ENCODE measurements at places on chromosomes 11 and 22.

DNA sequence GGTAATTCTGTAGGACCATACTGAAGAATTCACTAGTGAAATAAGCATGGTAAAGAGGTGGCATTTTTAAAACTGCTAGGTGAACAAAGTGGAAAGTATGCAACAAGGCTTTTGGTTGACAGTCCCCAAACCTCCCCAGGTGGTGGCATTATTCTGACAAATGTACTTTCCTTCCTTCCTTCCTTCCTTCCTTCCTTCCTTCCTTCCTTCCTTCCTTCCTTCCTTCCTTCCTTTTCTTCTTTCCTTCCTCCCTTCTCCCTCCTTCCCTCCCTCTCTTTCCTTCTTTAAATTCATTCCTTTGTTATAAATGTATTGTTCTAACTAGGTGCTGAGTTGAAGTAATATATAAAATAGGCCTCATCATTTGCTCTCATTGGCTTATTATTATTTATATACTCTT, 284.7 kb upstream of the ANO5 start:
- no peak for DNase-seq

GRCh38 chr22:40855071-40855978, 1.1 kb downstream of the ST13 start:
- DNase-seq: no peak

GRCh38 chr11:92769112-92769511, 200.3 kb upstream of the MTNR1B start:
- DNase-seq: no peak

DNA sequence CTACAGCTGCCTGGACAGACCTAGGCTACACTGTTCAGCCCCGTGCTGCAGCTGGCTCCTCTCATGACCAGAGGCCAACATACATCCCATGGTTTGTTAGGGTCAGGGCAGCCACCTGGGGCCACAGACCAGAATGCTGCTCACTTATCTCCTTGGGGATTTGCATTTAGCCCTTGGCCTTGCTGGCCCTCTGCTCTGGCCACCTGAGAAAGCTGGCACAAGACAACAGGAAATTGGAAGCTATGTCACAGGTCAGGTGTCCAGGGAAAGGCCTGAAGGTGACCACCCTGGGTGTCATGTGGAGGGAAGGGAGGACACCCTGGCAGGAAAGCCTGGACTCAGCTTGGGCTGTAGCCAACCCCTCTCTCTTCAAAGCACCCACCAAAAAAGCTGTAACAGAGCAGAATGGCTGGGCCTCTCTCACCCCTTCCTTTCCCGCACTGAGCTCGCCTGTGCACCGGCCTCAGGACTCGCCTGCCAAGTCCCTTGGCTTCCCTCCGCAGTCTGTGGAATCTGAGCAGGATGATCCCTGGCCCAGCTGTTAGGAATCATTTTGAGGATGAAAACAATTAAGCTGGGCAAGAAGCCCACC, 86.3 kb downstream of the SNX19 start:
- no peak for DNase-seq

GRCh38 chr11:66076561-66076960, 6.5 kb downstream of the PACS1 start:
- DNase-seq: no peak

DNA sequence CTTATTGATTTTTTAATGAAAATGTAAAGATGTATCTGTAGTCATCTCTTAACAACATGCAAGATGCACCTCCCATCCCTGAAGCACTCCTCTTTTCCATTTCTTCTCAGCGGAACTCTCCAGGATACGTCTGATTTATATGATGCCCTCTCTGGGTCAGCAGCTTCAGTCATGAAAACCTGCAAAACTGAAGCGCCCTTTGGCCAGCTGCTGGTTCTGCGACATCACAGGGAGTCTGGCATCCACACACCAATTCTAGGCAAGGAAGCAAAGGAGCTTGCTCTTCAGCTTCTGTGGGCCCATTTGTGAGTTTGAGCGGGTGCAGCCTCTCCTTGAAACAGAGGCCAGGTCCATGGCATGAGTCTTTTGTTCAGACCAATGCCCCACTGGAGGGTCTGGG, 1253.3 kb downstream of the TBC1D22A start:
- no peak for DNase-seq

DNA sequence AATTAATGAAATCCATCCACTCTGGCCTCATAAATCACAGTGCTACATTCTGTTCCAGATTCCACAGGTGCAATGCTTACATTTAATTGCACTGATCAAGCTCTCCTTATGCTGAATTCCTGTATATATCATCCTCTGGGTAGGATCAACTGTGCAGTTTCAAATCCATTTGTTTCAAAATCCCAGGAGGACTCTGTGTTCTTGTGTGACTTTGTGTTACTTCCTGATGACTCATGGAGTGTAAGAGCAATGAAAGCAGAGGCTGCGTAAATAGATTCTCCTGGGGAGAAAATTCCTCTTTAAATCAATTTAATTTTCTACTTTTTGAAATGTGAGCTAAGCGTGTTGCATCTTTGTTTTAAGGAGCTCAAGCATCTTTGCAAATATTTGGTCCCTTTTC, 752.7 kb downstream of the METTL15 start:
- DNase-seq: no peak

- no peak for DNase-seq
Measured at GRCh38 chr11:26730414-26731083, 8.7 kb upstream of the SLC5A12 start.

- DNase-seq: no peak
Measured at GRCh38 chr11:98047647-98048046, 973.1 kb upstream of the CNTN5 start.

DNA sequence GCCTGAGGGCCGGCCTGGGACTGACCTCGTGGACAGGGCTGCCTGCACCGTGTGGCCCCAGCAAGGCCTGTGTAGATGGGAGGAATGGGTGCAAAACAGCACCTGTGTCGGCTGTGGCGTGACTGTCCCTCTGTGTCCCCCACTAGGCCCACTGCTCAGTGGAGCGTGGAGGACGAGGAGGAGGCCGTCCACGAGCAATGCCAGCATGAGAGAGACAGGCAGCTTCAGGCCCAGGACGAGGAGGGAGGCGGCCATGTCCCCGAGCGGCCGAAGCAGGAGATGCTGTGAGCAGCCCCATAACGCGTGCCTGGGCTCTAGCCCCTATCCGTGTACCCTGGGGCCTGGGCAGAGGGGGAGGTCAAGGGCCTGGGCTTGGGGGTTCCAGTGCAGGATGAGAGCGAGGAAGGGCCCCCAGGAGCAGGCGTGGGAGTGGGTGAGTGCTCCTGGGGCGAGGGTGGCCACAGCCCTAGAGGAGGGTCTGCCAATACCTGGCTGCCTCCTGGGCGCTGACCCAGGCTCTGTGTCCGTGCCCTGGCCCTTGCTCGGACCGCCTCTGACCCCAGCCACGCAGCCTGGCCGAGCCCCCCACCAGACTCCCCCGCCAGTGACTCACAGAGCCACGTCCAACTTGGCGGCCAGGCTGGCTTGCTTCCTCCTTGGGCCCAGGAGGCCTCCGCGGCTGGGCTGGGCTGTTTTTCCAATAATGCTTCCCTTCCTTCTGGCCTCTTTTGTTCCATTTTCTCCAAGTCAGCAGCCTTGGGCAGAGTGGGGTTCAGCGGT, 11.6 kb downstream of the PRR33 start:
- no peak for DNase-seq

DNA sequence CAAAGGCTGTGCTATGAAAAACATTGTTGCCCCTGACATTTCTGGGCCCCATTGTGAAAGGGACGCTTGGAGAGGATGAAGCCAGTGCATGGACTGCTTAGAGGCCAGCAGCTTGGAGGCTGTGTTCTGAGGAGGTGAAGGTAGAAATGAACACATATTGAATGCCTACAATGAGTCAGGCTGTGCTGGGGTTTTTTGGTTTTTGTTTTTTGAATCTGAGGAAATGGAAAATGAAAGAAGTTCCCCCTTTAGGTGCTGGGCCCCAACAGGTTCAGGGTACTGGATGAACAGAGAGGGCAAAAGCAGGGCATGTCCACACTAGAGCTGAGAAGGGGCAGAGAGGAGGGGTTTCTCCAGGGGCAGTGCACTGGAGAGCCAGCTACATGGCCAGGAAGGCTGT, 166.1 kb upstream of the API5 start:
- no peak for DNase-seq

- no peak for DNase-seq
Measured at GRCh38 chr11:11568651-11569229, 53.1 kb downstream of the GALNT18 start.

DNA sequence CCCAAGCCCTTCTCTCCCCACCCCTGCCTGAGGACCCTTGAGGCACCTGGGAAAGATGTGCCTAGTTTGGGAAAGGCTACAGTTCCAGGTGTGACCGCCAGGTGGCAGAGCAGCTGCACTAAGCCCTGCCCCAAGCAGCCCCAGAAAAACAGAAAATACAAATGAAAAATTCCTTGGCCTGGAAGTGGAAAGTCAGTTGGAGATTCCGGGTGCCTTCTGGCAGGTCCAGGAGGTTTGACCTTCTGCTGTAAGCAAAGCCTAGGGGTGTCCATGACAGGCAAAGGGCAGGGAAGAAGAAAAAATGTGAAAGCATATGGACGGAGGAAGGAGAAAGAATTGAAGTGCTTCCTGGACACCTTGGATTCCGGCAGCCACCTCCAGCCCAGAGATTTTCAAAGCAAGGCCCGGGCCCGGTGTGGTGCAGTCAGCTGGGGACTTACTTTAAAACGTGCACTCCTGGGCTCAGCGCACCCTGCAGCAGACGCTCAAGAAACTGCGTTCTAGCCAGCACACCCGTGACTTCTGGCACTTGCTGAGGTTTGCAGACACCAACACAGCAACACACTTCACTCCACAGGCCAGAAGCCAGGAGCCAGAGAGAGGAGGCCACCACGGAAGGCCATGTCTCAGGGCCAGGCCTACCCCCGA, 37.3 kb upstream of the SLC22A12 start:
- DNase-seq: no peak

GRCh38 chr11:70790671-70791300, 392.5 kb downstream of the CTTN start:
- DNase-seq: no peak

GRCh38 chr22:31106001-31106571, 1.3 kb downstream of the SELENOM start:
- no peak for DNase-seq

DNA sequence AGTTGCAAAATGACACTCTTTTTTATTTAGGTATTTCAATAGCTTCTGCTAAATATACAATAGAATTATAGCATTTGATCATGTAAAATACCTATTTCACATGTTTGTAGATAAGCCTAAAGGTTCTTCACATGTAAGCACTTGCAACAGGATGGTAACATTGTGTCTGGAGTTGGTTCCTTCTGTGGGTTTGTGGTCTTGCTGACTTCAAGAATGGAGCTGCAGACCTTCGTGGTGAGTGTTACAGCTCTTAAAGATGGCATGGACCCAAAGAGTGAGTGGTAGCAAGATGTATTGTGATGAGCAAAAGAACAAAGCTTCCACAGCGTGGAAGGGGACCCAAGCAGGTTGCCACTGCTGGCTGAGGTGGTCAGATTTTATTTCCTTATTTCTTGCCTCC, 246.4 kb upstream of the PDGFD start:
- DNase-seq: no peak

- no peak for DNase-seq
Measured at GRCh38 chr11:34558211-34558610, 44.6 kb upstream of the ELF5 start.

DNA sequence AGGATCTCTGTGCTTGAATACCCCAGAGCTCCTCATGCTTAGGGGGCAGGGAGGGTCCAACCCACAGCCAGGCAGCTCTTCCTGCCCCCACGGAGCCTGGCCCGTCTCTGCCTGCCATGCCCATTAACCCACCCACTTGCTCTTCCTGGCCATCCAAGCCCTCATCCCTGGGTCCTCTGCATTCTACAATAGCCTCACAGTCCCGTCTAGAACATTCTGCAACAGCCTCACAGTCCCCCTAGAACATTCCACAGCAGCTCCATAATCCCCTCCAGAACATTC, 15.1 kb downstream of the TSPAN32 start:
- DNase-seq: no peak

- no peak for DNase-seq
Measured at GRCh38 chr22:42336527-42337227, 66.2 kb upstream of the TCF20 start.

DNA sequence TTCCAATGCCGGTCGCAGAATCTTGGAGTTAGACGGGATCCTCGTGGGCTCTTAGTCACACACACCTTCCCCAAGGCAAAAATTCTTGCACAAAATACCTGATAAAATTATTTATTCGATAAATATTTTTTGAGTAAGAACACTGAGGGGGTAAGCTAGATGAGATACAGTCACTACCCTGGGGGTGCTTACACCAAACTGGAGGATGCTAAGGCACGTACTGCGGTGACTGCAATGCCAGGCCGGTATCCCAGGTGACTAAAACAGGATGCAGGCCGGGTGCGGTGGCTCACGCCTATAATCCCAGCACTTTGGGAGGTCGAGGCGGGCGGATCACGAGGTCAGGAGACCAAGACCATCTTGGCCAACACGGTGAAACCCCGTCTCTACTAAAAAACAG, 1.7 kb upstream of the MRTFA start:
- DNase-seq: no peak

DNA sequence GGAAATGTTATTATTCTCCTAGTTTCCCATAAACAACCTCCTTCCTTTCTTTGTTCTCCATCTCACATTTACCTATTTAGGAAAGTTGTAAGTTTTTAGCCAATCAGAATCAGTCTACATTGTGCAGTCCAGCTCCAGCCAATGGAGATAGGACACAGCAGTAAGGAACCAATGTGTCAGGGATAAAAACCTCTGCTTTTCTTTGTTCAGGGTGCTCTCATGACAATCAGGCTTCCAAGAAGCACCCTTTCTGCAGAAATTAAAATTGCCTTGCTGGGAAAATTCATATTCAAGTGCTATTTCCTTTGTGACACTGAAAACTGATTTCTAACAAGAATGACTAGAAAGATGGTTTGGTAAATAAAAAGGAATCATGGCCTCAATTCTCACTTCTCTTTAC, 14.6 kb downstream of the SCGB2A1 start:
- no peak for DNase-seq

- DNase-seq: peak; percentile 38
Measured at GRCh38 chr11:76857781-76858410, 2.8 kb upstream of the ACER3 start.

- no peak for DNase-seq
Measured at GRCh38 chr11:71566081-71566620, 788 bp downstream of the KRTAP5-10 start.

DNA sequence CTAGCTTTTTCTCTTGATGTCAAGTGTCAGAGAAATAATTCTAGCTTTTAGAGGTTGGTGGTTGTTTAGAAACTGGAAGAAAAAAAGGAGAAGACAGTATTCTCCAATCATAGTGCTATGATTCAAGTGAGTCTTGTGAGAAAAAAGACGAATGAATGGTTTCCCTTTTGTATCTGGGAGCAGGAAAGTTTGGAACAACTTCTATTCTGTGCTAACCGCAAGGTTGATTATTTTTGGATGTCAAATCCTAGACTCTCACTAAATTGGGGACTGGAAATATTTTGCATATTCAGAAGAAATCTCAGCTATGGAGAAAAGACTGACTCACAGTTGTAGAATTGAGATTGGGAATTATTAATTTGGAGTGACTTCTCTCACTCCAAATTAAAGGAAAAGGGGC, 69.2 kb downstream of the SYT13 start:
- no peak for DNase-seq

DNA sequence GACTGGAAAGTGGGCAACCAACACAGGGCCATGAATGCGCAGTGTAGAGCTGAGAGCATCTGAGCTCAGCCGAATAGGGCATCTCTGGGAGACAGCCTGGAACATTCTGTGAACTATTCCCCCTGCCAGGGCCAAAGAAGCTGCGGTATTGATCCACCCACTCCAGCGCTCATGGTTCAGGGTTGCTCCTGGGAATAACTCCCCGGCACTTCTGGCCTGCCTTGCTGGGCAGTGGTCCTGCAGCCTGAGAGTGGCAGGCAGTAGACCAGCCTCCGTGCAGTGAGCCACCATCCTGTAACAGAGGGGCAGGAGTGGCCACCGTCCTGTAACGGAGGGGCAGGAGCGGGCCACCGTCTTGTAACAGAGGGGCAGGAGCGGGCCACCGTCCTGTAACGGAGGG, 12.2 kb downstream of the TMPRSS6 start:
- no peak for DNase-seq
